Stimulated activated CD8-positive, alpha-beta memory T cell treated with anti-CD3 and anti-CD28 coated beads, Interleukin-4, amount 100 ng/mL, for 24 hours (primary cell): ENCODE measurements at places on chromosomes 16 and 17.

DNA sequence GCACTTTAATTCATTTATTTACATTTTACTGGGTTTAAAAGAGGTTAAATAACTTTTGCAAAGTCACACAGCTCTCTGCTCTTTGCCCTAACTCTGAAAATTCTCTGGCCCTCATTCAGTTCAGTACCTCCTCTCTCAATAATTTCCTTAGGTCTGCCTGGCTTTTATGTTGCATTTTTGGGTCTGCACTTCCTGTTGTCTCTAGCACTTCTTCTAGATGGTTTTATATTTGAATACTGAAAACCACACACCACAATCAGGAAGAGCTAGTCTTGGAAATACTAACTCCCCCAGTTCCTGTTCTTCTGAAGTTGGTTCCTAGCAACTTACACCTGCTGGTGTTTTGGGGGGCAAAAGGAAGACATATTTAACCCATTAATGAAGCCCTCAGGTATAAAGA, 577.9 kb downstream of the HS3ST4 start:
- no peak for DNase-seq

DNA sequence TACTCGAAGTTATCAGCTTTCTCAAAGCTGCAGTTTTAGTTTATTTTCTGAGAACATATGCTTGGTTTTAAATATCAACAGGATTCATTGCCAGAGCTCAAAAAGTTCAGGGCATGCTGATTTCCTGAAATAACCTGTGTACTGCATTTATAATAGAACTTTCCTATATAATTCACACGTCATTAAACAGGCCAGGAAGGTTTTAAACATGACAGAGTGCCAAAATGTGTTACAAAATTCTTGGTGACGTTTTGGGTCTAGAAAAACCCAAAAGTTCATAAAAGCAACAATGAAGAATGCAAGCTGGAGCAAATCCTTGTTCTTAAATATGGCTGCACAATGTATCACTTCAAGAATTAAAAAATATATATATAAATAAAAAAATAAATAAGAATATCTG, 1139.1 kb downstream of the CDH11 start:
- no peak for DNase-seq

GRCh38 chr17:15348021-15348420, 6.6 kb upstream of the TEKT3 start:
- DNase-seq = no peak

- no peak for DNase-seq
Measured at GRCh38 chr17:44232061-44232460, 12.6 kb upstream of the UBTF start.

DNA sequence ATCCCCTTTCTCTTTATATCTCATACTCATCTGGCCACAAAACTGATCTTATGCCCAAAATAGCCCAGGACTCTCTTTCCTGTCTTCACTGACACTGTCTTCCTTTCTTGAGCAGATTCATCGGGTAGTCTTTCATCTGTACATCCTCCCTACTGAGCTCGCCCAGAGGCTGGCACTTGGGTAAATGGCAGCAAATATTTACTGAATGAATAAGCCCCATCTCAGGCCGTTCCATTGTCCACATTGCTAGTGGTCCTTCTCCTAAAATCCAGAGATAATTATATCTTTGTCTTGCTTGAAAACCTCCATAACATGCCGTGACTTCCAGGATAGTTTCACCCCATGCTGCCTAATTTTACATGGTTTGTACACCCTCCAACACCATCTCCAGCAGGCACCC, 158.1 kb upstream of the SDK2 start:
- DNase-seq = no peak

- no peak for DNase-seq
Measured at GRCh38 chr17:50181144-50181543, 15.3 kb downstream of the SGCA start.

- no peak for DNase-seq
Measured at GRCh38 chr16:31190818-31191444, 11.0 kb downstream of the FUS start.

DNA sequence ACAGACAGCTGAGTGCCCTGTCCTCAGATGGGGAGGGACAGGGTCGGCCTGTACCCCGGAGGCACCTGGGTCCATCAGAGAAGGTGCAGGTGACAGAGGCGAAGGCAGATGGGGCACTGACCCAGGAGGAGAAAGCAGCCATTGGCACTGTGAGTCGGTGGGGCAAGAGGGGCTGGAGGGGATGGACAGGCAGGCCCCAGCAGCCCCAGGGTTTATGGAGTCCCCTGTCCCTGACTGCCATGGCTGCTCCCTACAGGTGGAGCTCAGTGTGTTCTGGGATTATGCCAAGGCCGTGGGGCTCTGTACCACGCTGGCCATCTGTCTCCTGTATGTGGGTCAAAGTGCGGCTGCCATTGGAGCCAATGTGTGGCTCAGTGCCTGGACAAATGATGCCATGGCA, 32.1 kb downstream of the ANKRD40 start:
- no peak for DNase-seq

- no peak for DNase-seq
Measured at GRCh38 chr17:34883106-34884000, 77.9 kb downstream of the CCT6B start.

- DNase-seq = no peak
Measured at GRCh38 chr16:67204076-67204475, 5.1 kb downstream of the ELMO3 start.

GRCh38 chr17:81173762-81174155, 7.7 kb upstream of the AATK start:
- no peak for DNase-seq

- no peak for DNase-seq
Measured at GRCh38 chr16:50408001-50408561, 39.3 kb upstream of the BRD7 start.

DNA sequence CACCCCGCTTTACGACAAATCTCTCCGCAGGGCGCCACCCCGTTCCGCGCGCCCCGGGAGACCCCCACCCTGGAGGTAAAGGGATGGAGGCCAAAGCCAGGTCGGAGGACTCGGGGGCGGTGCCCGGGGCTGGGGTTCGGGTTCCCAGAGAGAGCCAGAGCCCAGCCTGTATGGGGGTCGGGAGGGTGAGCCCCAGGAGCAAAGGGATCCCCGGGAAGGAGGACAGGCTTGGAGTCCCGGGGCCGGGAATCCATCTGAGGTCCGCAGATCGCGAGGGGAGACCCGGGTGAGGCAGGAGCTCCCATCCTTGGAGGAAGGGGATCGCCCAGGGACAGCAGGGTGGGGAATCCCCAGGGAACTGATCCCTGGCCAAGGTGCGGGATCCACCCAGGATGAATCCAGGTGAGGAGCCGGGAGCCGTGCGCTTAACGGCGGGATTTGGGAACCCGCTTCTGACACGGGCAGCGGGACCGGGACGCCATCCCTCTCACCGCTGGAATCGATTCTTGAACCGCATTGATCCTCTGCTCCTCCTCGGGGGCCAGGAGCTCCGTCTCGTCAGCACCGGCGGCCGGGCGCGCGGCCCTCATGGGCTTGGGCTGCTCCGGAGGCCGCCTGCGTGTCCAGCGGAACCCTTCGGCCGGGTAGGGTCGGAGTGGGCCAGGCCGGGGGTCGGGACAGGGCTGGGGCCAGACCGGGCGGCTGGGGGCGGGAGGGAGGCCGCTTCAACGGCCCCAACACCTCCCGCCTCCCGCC, at the start of gene MMD:
Gene MMD (minus strand): TSS at position 657 of the 756 bp plus-strand sequence. CDS start 140 bp downstream, at position 517.
- DNase-seq = no peak

DNA sequence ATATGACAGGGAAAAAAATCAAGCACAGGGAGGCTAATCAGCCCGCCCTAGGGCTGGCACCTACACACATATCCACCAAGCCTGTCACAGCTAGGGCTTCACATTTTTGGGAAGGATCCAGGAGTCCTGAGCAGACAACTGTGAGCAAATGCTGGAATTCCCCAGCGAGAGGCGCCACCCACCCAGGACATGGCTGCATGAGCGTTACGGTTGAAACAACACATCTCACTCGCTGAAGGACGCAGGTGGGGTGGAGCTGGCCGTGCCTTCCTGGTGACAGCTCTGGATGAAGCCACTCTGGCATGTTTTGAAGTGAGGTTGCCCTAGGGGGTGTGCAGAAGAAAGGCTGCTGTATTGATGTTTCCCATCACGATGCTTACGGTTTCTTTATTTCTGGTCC, 315.1 kb upstream of the EEF2KMT start:
- no peak for DNase-seq

DNA sequence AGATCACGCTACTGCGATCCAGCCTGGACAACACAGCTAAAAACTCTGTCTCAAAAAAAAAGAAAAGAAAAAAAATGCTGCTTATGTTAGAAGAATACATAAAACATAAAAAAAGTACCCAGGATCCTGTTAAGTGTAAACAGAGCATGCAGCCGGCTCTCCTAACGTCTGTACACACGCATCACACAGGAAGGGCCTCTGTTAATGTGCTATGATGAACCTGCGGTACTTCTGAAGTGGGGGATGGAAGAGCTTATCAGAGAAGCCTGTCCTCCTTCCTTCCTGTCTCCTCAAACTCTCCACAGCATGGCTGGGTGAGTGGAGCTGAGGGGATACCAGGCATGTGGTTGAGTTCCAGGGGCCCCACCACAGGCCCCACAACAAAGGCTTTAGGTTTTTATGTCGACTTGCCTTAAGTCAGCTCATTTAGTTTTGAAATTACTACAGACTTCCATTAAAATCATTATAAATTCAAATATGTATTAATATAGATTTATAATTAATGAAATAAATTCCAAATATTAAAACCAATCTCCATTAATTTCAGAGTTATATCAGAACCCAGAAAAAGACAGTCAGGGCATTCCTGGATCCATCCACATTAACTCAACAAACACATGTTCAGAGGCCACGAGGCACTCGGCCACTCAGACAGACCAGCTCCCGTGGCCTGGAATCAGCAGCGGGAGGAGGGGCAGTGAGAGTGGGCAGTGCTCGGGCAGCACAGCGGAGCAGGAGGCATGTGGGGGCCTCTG, 11.7 kb downstream of the CCDC57 start:
- no peak for DNase-seq

DNA sequence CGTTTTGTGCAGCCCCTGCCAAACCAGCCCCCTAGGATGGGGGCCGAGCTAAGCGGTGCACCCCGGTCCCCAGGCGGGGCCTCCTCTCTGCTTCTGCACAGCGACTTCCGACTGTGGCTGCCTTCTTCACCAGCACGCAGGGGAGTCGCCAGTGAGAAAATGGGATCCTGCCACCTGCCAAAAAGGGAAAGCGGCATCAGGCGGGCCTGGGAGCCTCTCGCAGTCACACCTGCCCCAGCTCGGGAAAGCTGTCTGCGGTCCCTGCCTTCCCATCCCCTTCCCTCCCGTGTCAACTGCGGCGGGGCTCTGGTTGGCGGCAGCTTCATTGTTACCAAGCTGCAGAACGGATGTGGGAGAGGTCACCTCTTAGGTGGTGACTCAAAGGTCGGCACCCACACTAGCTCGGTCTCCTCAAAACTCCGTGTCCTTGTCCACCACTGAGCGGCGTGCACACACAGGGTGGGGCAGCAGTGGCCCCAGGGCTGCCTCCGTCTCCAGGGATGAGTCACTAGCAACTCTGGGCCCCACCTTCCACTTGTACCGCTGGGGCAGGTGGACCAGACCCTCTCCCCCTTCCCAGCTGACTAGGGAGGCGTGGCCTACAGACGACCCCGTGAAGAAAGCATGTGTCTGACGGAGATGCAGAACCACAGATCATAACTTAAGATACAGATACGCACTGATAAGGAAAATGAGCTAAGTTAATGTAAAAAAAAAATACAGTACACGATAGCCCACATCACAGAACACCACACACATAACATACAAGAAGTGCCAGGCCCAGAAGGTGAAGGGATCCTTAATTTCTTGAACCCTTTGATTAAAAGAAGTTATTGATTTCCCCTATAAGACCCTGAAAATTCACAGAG, 1.5 kb upstream of the PCYT2 start:
- no peak for DNase-seq

- DNase-seq = no peak
Measured at GRCh38 chr17:21242780-21243515, 10.3 kb downstream of the NATD1 start.

DNA sequence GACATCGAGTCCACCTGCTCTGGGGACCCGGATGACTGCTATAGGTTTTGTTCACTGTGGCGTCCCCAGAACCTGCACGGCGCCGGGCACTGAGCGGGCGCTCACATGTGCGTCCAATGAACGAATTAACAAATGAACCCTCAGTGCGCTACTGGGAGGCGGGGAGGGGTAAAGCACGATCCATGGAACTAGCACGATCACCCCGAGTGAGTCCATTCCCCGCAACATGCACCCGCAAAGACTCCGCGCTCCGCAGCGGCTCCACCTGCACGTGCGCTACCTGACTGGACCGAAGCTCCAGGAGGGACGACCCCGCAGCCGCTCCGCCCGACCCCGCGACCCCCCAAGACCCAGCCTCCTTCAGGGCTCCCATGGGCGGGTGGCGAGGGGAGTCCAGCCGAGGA, 491 bp downstream of the TRAP1 start:
- no peak for DNase-seq

DNA sequence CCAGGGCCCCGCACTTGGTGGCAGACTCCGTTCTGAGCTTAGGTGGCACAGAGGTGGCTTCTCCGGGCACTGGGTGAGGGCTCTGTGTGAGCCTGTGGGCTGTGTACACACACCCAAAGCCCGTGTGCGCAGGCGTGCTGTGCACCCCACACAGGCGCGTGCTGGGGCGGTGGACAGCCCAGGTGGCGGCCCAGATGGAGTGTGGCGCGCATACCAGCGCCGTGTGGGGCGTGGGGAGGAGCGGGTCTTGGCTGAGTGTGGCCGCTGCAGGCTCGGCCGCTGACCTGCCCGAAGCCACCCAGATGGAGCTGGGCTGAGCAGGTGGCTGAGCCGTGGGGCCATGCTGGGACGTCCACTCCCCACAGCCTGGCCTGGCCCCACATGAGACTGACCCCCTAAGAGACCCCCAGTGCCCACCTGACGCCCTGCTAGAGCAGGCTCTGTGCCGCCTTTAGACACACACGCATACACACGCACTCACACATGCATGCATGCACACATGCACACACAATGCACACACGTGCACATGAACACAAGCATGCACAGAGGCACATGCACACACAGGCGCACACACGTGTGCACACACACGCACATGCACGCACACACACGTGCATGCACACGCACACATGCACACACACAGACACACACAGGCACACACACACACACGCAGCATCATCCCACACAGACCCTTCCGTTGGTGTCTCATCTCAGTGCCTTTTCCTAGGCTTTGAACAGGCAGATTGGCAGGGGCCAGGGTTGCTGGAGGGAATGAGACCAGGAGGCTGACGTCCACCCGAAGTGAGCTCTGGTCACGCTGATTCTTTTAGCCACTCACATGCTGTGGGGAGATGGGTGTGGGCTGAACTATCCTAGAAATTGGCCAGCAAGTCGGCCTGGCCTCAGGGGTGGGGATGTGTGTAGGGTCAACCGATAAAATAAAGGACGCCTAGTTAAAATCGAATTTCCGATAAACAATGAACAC, 2.1 kb downstream of the PRR35 start:
- no peak for DNase-seq

GRCh38 chr16:56812884-56813283, 52.1 kb upstream of the SLC12A3 start:
- no peak for DNase-seq

DNA sequence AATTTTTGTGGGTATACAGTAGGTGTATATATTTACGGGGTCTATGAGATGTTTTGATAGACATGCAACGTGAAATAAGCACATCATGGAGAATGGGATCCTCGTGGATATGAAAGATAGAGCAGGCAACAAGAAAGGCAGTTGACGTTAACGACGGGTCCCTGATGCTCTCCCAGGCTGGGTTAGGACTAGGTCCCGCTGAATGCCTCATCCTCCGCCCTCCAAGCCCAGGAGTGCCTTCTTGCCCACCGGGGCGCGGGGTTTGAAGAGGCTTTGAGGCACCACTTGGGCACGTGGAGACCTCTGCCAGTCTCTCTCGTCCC, 9.5 kb upstream of the ZFP90 start:
- no peak for DNase-seq
